H54 (cell line): ENCODE measurements at places on chromosomes 4 and X.

GRCh38 chr4:75004755-75005668, 72.1 kb downstream of the PARM1 start:
- DNase-seq = no peak

GRCh38 chr4:23547096-23547495, 342.8 kb downstream of the PPARGC1A start:
- DNase-seq = no peak

DNA sequence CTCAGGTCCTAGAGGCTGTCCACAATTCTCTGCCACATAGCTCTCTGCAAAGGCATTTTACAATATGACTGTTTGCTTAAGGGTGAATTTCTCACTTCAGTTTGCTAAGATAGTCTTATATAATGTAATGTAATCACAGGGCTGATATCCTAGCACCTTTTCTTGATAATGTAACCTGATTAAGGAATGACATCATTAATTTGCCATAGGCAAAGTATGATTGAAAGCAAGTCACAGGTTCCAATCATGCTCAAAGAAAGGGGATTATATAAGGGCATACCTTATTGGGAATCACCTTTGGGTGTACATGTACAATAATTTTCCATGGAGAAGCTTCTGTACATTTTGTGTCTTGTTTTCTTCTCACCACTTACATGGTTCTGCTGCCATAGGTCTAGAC, 18.9 kb downstream of the GNRHR start:
- no peak for DNase-seq

- peak; percentile 61 for DNase-seq
Observed at GRCh38 chrX:153609917-153610835, 11.2 kb upstream of the CCNQ start.

GRCh38 chrX:42943051-42943974, 165.3 kb upstream of the PPP1R2C start:
- no peak for DNase-seq

DNA sequence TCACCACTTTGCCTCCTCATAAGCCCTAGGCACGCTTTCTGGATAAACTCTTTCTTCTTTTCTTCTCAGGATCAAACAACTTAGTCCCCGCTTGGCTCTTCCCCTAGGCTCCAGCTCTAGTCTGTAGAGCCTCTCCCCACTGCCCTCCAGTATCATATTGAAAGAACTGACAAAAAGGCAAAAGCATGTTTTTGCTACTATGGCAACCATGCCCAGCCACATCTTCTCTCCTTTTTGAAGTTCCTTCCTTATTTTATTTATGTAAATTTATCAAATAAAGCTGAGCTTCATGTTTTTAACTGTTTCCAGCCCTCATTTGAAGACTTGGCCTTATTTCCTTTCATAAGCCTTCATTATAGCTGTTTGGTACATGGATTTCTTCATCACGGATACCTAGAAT, 86.0 kb upstream of the LIMCH1 start:
- DNase-seq = no peak

DNA sequence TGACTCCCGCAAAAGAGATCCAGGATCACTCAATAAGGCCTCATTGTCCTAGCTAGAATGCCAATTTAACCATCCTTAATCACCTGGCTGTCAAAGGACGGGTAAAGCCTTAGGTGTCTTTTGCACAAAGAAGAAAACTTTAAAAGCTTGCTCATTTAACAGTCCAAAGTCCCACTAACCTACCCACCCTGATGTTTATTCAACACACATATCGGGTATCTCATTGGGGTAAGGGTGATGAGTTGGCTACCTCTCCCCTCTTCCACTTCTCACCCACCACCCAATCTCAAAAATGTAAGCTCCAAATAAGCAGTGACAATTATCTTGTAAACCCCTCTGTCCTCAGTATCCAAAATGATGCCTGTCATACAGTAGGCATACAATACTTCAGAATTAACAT, 988 bp upstream of the SRD5A3 start:
- no peak for DNase-seq

GRCh38 chr4:74327762-74328161, 19.5 kb downstream of the EPGN start:
- no peak for DNase-seq

GRCh38 chrX:49761481-49761880, 65.7 kb upstream of the PAGE1 start:
- DNase-seq = no peak

- no peak for DNase-seq
Observed at GRCh38 chr4:167014944-167015343, 219.3 kb downstream of the SPOCK3 start.

- DNase-seq = no peak
Observed at GRCh38 chr4:8740666-8741395, 130.8 kb downstream of the HMX1 start.

GRCh38 chrX:106901341-106901740, 1.8 kb downstream of the RIPPLY1 start:
- no peak for DNase-seq

DNA sequence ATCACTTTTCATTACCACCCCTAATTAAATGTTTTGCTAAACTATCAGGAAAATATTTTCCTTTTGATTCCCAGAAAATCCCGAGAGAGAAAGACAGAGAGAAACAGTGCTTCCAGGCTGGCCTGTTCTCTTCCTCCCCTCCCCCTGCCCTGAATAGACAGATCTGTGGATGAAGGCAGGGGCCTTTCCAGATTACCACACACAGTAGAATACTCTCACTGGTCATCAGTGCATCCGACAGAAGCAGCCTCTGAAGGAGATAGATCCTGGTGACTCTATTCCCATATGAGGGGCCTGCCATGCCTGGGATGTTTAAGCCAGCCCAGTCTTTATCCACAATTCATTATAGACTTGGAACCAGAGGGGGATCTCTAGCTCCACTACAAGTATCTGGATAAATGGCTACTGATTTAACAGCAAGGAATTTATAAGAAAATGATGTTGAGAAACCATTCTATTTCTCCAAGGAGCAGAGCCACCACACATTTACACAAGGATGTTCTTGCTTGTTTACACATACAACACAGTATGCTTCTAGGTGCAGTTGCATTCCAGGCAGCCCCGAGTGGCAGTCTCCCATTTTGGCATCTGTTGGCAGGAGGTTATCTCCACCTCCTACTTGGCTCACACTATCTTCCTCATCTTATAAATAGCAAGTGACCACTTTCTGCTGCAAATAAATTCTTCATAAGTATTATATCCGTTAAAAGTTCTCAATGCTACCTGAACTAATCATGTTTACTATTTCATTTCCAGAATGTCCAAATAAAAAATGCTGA, 115.8 kb downstream of the HS6ST2 start:
- DNase-seq = no peak

DNA sequence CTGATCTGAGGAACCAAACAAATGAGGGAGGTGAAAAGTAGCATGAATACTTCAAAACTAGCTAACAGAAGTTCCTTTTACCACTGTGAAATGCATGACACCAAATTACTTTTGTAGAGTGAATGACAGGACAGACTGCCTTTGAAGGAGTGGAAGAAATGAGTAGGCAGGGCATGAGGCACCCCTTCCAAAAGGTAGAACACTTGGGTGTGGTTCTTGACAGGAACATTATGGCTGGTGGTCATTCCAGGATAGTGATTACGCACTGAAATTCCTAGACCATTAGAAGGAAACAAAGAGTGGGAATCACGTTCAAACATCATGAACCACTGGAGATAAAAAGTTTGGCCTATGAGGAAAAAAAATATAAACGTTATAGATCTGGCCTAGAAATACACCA, 4.9 kb downstream of the HUWE1 start:
- DNase-seq = no peak

GRCh38 chr4:98612318-98613250, 45.8 kb downstream of the TSPAN5 start:
- no peak for DNase-seq

- no peak for DNase-seq
Observed at GRCh38 chrX:55593756-55594257, 29.4 kb upstream of the FOXR2 start.

- no peak for DNase-seq
Observed at GRCh38 chr4:87835197-87835596, 2.4 kb downstream of the MEPE start.

DNA sequence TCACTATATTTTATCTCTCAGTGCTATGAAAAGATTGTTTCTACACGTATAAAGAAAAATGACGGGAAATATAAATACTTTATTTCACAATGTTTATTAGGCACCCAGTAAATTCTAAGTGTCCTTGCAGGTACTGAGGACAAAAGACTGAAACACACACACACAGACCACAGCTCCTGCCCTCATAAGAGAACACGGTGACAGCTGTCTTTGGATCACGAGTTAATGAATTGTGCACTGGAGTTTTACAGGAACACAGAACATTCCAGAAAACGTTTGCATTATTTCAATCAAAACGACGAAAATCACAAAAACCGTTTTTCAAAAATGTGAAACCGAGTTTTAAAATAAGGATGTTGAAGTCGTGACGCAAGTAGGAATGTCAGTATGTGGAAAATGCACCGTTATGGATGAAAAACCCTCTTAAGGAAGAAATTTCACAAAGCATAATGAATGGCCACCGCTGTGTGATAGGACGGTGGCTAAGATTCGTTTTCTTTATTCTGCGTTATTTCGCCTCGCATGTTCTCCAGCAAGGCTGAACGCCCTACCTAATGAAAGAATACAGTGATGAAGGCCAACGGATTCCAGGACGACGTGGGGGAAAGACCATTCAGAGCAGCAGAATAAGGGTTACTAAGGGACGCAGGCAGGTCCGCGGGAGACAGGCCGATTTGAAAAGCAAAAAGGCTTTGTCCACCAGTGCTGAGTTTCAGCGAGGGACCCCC, 24.2 kb downstream of the FAM156A start:
- DNase-seq = no peak

DNA sequence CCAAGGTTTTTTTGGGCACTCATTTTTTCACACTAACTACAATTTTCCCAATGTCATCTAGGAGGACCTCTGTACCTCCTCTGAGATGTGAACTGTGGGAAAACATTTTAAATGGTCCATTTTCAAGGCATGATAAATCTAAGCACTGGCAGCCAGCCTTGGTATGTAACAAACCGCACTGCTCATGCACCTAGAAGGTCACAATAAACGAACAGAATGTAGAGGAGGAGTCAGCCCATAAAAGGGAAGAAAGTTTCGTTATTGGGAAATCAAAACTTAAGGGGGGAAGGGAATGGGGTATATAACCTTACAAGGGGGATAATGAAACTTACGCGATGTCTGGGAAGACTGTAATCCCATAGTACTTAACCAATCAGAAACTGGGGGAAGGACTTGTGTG, 16.4 kb downstream of the COX18 start:
- DNase-seq = no peak

DNA sequence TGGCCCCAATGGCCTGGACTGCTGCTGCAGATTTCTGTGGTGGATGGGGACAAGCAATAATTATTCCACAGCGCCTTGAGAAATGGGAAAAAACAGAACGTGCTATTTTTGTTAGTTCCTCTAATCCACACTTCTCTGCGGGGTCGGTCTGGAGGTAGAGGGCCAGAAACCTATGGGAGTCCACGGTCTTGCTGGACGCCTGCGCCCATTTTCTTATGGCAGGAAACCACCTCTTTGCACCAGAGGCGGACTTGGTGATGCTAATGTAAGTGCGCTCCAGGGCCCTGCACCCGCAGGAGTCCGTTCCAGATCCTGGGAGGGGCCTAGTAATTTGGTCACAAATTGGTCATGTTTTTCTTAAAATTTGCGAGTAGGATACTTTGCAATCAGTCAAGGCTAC, 25.9 kb upstream of the CLDN24 start:
- DNase-seq = no peak

DNA sequence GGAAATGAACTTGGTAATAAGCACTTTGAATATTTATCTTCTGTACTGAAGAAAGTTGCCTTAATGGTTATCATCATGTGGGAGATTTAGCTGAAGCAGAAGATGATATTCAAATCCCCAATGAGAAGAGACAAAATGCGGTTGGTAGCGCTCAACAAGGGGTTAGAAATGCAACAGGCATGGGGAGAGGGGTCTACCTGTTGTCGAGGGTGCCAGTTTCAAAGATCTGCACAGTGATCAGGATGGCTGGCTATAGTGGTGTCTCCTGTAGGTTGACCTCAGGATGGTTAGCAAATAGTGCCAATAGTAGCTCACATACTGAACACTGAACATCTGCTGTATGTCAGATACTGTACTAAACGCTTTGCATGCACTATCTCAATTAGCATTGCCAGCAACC, 7.0 kb upstream of the HS6ST2 start:
- DNase-seq = no peak

- no peak for DNase-seq
Observed at GRCh38 chr4:185997296-185997695, 71.7 kb upstream of the TLR3 start.
